ENCODE measurements at places on chromosomes 16 and 17.

DNA sequence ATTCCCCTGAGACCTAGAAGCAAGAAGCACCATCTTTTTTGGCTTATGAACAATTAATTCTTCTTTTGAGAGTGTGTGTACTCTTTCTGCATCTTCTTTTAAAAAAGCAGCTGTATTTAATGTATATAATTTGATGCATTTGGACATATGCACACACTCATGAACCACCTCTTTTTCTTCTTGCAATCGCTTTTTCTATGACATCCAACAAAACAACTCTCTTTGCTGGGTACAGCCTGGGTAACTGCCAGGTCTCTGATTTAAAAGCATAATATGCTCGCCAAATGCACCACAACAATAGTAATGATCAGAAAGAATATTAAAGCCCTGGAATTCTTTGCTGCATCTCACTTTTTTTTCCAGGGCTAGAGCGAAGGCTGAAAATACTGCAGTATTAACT is 97.3 kb downstream of the HAPSTR1 start:
- DNase-seq, result no peak

DNA sequence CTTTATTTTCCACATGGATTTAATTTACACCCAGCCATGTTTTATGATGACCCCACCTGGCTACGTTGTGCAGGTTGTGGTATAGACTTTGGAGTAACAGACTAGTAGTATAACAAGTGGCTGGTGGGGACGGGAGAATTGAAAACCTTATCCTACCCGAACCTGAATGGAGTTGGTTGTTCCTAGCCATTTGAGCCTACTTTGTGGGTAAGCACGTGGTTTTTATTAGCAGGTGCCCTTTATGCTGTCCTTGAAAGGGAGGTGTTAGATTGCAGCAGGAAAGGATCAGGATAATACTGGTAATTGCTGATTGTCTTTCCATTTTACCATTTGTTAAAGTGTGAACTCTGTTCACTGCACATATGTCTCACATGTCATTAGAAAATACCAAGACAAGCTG is 31.9 kb upstream of the PHAF1 start:
- DNase-seq, result no peak

- no peak for DNase-seq
Measured at GRCh38 chr17:19750020-19750572, 2.0 kb upstream of the ALDH3A1 start.

- no peak for DNase-seq
Measured at GRCh38 chr17:75588596-75589011, 1.0 kb downstream of the MYO15B start.

DNA sequence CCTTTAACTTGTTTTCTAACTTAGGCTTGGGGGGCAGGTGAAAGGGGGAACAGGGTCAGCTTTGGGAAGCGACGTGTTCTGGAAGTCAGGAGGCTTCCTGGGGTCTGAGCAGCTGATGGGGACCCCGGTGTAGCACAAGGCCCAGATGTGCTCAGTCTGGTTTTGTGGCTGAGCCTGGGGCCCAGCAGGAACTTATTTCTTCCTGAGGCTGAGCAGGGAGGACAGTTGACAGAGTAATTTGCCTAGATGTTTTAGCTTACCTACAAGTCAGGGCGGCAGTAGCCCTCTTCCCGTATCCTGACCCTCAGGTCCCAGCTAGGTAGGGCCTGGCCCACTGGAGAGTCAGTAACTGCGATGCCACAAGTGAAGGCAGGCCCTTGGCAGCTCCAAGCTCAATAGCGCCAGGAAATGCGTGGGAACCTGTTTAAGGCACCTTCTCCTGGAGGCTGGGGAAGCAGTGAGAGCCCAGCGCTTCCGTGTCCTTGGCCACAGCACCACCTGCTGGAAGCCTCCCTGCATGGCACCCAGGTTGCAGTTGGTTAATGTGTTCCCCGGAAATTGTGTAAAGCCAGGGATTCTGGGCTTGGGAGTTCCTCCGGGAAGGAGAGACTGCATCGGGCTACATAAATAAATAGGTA is 5.2 kb downstream of the CCR7 start:
- peak; percentile 90 for DNase-seq

GRCh38 chr17:8142887-8143580 is 9.2 kb downstream of the PER1 start:
- no peak for DNase-seq

- peak; percentile 77 for DNase-seq
Measured at GRCh38 chr17:1413281-1413791, 13.3 kb upstream of the YWHAE start.

DNA sequence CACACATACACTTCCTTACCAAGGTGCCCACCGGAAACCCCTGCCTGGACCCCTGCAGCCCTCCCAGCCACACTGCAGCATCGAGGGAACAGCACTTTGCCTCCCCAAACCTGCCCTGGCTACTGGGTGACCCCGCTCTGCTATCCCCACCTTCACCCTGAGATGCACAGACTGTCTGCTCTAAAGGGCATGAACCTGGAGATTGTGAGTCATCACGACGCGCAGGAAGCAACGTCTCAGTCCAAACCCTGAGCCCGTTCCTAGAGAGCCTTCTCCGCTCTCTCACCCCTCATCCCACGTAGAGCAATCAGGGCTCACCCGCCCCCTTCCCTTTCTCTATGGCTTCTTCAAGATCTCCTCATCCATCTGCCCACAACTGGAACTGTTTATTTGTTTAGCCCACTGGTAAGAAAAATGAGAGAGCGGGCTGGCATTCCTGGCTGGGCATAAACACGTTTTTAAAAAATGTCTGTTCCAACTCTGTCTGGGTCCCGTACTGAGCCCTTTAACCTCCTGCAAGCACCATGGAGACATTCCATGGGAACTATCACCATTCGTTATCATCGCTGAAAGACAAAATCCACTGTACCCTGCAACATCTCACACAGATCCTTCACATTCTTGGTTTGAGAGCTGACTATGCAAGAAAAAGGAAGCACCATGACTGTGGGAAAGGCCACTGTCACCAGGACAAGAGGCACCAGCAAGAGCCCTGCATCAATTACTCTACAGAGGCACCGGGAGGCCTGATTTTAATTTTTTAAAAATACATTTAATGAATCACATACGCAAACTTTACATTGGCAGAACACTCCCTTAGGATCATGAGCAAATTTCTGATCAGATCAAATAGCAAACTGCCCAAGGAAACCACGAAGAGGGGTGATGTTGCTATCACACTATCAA is 28.2 kb downstream of the ZFHX3 start:
- DNase-seq, result no peak

- DNase-seq, result no peak
Measured at GRCh38 chr16:64131423-64131822, 990.4 kb downstream of the CDH11 start.

GRCh38 chr17:17545984-17546383 is 45.5 kb downstream of the PEMT start:
- DNase-seq, result no peak

GRCh38 chr17:71304498-71305158 is 816.2 kb upstream of the SOX9 start:
- no peak for DNase-seq

- DNase-seq, result no peak
Measured at GRCh38 chr16:78703936-78704335, 604.5 kb downstream of the WWOX start.

DNA sequence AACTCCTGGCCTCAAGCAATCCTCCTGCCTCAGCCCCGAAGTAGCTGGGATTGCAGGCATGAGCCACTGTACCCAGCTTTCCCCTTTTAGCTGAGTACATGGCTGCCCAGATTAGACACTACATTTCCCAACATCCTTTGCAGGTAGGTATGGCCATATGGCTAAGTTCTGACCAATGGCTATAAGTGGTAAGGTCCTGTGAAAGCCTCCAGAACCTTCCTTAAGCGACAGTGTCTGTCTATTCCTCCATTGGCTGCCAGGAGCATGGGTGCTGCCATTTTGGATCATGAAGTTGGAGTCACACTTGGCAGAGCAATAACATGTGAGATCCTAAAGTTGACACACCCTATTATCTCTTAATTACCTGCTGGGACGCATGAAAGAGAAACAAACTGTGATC is 24.4 kb upstream of the CRHR1 start:
- DNase-seq, result no peak

- no peak for DNase-seq
Measured at GRCh38 chr17:34390649-34391048, 27.6 kb upstream of the CCL1 start.

GRCh38 chr17:65334406-65334805 is 197.2 kb downstream of the RGS9 start:
- no peak for DNase-seq

DNA sequence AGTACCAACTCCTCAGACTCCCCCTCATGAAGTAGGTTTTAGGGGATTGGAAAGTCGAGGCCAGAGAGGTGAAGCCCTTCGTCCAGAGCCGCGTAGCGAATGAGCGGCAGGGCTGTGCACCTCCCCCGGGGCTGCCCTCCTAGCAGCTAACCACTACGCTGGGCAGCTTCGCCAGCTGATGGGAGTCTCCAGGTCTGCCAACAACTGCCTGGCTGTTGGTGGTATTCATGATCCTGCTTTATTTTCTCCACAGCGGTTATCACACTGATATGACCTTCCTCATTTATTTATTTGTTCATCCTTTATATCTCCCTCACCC is 773 bp upstream of the NETO2 start:
- no peak for DNase-seq

- peak; percentile 10 for DNase-seq
Measured at GRCh38 chr16:65125322-65125721, 3.5 kb upstream of the CDH11 start.

GRCh38 chr17:37816950-37817349 is 72.1 kb upstream of the HNF1B start:
- no peak for DNase-seq

- no peak for DNase-seq
Measured at GRCh38 chr16:85687651-85688471, 893 bp downstream of the GINS2 start.

DNA sequence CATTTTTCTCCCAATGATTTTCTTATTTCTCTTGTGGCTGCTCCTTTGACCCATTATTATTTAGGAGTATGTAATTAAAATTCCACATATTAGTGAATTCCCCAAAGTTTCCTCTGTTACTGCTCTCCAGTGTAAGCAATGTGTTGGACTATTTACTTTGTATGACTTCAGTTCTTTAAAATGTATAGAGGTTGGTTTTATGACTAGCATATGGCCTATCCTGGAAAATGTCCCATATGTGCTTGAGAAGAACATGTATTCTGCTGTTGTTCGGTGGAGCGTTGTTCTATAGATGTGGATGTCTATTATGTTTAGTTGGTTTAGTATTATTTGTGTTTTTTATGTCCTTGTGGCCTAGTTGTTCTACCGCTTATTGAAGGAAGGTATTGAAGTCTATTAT is 6.0 kb upstream of the NT5M start:
- no peak for DNase-seq

- DNase-seq, result no peak
Measured at GRCh38 chr16:15434425-15435215, at the start of gene BMERB1. Gene BMERB1, plus strand, starts transcription at chr16:15434588. Its CDS starts 66 bp downstream, at chr16:15434654.

DNA sequence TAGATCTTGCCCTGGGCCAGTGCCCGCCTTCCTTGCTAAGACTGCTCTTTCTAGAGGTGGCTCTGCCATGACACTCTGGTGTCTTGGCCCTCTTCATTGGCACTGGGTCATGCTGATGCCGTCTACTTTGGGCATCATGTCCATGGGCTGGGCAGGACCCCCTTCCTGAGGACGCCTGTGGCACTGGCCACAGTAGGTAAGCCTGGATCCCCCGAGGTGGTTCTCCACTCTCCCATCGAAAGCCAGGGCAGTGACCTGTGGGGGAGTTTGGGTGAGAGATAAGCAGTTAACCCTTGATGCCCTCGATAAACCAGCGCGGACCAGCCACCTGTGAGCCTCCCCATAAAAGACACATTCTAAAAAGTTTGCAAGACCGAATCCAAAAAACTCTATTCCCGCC is 20.0 kb upstream of the ITGB4 start:
- no peak for DNase-seq

- peak; percentile 46 for DNase-seq
Measured at GRCh38 chr16:15879255-15879811, 9.1 kb downstream of the CEP20 start.

GRCh38 chr17:57624386-57624785 is 120.7 kb downstream of the CCDC182 start:
- no peak for DNase-seq

DNA sequence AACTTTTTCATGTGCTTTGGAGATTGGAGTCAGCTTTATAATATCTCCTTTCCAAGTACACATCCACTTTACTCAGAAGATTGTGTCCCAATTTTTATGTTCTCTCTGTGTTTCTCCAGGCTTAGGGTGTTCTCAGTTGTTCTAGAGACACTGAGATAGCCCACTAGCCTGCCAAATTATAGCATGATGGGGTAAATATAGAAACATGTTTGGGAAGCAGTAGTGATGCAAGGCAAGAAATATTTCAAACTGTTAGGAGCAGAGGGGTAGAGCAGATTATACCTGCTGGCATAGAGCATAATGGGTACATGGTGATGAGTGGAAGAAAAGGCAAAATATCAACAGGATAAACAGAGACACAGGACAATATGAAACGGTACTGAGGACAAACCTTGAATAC is 12.4 kb downstream of the SLFN11 start:
- DNase-seq, result no peak

DNA sequence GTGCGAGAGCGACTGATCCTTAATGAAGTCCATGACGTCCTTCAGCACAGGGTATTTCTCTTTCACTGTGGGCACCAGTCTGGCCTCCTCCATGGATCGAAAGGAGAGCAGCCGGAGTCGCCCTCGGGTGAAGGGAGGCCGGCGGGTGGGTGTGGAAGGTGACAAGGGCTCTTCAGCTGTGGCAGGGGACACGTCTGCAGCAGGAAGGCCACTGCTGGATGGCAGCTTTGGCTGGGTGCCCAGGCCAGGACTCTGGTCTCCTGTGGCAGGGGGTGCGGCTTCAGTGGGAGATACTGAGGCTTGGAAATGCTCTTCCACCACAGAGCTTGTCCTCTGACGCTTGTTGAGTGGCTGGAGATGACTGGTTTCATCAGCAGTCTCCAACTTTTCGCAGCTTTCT is 78.5 kb downstream of the ZZEF1 start:
- no peak for DNase-seq

DNA sequence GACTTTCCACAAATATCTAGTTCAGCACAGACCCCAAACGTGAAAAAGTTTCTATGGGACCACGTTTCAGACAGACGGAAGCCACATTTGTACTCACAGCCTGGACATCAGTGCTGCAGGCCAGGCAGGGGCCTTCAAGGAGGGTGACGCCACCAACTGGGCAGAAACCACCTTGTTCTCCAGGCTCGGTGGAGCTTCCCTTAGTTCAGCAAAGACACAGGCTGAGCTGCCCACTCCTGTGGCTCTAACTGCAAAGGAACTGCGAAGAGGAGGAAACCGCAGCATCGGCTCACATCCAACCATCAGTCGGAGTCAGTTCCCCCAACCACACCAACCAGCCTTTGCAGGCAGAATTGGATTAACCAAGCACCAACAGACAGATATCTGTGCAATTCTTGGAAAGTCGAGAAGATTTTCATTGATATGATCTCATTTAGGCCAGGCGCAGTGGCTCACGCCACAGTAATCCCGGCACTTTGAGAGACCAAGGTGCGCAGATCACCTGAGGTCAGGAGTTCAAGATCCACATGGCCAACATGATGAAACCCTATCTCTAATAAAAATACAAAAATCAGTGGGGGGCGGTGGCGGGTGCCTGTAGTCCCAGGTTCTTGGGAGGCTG is 73.3 kb upstream of the CNEP1R1 start:
- DNase-seq, result no peak

Data from HepG2 (cell line).